ENCODE measurements at places on chromosomes 7 and 10.

GRCh38 chr10:4070921-4071660 is 286.1 kb upstream of the KLF6 start:
- no peak for DNase-seq

DNA sequence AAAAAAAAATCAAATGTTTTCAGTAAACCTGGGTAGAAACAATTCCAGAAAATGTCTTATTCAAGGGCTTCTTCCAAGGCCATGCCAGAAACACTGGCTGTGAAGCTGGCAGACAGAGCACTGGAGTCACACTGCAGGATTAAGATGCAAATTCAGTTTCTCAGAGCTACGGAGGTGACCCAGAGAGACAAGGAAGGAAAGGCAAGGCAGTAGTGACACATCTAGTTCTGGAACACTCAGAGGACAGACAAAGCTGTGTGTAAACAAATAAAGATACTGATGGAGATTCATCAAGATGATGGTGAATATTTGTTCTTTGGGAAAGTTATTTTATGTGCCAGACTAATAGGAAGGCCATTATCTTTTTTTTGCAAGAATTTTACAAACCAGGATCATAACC is 608.3 kb upstream of the C7orf33 start:
- DNase-seq = no peak

GRCh38 chr10:102777711-102778453 is 34.1 kb downstream of the WBP1L start:
- DNase-seq = no peak

DNA sequence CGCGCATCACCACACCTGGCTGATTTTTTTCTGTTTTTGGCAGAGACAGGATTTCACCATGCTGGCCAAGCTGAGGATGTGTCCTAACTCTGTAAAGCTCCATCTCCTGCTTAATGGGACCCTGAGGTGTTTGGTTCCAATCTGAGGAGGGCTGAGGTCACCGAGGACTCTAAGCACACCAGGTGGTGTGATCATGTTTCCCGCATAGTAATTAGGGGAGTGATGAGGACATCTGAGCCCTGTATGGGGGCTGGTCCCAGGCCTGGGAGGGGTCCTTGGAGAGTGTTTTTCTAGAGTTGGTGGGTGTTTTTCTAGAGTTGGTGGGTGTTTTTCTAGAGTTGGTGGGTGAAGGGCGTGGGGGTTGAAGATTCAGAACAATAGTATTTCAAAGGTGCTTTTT is 3.0 kb upstream of the ABHD11 start:
- DNase-seq = no peak

DNA sequence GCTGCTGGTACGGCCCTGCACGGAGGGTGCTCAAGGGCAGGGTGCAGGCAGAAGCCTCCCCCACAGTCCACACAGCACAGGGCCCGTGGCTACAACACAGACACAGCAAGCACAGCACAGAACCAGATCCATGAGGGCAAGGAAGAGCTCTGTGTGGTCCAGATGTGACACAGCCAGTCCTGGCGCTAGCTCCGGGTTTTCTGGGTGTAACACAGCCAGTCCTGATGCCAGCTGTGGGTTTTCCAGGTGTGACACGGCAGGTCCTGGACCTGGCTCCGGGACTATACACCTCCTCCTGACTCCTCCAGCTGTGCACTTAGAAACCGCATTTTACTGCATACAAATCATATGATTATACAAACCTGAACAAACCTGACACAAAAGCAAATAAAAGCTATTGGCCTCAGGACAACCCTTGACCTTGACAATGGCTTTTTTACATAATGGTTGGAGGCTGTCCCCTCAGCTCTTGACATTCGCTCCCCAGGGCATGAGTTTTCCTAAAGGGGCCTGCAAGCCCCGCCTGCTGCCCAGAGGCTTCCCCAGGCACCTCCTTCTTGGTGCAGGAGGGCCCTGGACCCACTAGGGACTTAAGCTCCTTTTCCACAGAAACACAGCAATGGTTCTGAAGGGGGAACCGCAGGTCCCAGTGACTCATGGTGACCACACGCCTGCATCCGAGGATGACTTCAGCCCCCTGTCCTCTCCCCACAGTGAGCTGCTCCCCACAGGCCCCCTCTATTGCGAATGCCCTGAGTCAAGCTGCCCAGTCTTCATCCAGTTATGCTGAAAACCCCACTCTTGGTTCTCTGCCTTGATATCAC is 209.6 kb downstream of the PTPRN2 start:
- no peak for DNase-seq

GRCh38 chr7:132250480-132251326 is 325.6 kb downstream of the PLXNA4 start:
- no peak for DNase-seq

- no peak for DNase-seq
Observed at GRCh38 chr10:84563355-84563754, 235.0 kb downstream of the CCSER2 start.
